ENCODE measurements at places on chromosomes 13 and 19.

DNA sequence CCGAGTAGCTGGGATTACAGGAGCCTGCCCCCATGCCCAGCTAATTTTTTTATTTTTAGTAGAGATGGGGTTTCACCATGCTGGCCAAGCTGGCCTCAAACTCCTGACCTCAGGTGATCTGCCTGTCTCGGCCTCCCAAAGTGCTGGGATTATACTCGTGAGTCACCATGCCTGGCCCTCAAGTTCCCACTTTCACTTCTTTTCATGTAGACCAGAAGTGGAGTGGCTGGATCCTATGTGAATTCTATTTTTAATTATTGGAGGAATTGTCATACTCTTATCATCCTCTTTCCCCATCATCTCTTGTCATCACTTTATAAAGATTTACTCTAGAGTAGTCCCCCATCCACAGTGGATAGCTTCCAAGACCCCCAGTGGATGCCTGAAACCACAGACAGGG, 12.8 kb upstream of the SIGLEC10 start:
- no peak for DNase-seq

DNA sequence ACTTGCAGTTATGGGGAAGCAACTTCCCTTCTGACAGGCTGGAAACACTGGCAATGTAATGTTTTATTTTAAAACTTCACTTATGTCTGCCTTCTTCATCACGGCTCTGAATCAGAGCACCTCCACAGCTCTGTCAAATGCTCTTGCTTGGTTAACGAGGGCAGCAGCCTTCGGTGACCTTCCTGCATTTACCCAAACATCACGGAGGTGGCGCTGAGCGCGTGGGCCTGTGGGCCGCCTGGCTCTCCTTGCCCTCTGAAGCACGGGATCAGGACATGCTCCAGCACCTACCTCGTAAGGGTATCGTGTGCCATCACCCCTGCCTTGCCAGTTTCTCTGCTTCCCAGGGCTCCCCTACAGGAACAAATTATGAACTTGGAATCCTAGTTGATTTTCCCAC, 310.0 kb downstream of the TEX29 start:
- no peak for DNase-seq

DNA sequence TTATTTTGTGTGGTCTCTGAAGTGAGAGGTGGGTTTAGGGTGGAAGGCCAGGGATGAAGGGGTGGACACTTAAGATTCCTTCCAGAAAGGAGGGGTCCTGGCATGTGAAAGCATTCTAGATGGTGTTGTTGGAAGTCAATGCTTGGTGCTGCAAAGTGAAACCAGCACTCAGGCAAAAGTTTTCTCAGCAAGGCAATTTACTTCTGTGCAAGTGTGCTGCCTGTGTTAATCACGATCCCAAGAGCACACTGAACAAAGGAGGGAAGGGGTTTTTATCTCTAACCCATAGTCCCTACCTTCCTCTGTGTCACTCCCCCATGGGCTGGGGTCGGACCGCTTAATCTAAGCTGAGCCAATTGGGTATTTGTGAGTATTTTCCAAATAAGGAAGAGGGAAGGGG, 1.3 kb downstream of the ZNF134 start:
- no peak for DNase-seq

DNA sequence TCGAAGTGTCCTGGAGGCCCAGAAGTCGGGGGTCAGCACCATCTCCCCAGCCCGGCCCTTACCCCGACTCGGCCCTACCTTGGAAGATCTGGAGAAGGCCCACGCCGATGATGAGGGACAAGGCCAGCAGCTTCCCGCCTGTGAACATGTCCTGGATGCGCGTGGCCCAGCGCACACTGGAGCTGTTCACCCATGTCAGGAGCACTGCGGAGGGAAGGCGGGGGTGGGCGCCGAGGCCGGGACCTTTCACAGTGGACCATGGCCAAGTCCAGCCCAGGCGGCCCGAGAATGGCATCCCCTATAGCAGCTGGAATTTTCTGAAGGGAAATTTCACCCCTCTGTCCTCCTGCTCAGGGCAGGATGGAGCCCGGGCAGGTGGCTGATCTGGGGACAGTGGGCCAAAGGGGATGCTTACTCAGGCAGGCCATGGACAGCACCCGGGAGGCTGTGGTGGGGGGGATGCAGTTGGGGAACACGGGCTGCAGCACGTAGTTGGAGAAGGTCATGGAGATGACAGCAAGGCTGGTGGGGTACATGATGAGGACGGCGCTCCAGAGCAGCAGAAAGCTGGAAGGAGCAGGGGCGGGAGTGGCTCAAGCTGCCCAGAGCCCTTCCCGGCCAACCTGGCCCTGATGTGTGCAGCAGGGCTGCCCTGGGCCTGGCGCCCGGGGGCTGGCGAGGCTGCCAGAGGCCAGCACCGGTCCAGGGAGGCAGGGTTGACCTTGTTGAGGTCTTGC, 13.0 kb downstream of the SLC7A10 start:
- no peak for DNase-seq

DNA sequence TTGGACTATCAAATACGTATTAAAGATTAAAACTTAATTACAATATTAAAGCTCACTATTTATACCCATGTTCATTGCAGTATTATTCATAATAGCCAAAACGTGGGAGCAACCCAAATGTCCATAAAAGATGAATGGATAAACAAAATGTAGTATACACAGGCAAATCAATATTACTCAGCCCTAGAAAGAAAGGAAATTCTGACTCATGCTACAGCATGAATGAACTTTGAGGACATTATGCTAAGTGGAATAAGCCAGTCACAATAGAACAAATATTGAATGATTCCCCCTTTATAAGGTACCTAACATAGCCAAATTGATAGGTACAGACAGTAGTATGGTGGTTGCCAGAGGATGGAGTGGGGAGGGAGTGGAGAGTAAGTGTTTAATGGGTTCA, 457.3 kb downstream of the FGF14 start:
- DNase-seq: no peak

DNA sequence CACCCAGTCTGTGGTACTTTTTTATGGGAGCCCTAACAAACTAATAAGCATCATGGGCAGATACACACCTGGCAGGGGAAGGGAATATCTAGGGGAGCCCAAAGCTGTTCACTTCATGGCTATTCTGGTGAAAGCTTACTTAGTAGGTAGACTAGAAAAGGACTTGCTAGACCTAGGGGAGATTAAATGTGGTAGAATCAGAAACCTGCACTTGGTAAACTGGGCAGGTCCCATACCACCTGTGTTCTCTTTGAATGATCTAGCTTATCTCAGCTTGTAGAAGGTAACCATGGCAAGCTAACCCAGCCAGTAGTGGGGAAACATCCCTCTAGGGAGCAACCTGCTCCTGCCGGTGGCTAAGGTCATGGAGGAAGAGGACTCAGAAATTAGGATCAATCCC, 113.9 kb upstream of the TMTC4 start:
- DNase-seq: no peak

DNA sequence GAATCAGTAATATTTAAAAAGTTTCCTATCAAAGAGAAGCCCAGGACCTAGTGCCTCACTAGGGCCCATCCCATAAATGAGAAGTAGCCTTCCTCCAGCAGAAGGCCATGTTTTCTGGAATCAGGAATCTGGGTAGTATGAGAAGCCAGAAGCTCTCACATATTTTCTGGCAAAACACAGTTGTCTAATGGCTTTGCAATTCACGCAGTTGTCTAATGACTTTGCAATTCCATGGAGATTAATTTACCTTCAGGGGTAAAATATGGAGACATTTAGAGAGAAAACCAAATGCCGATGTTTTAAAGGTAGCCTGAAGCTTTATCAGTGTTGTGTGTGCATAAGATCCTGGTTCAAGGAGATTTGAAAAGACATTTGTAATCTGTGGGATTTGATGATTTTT, 29.8 kb upstream of the SIAH3 start:
- no peak for DNase-seq

DNA sequence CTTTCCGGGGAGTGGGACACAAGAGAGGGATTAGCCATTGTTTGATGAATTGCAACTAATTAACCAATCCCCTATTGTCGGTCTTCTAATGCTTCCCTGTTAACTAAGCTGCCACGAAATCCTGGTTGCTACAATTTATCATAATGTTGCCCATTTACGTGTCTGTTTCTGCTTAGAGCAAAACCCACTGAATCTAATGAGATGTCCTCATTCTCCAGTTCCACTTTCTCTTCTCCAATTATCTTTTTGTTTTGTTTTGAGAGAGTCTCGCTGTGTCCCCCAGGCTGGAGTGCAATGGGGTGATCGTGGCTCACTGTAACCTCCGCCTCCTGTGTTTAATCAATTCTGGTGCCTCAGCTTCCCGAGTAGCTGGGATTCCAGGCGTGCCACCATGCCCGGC, 5.2 kb upstream of the DPP9 start:
- DNase-seq: no peak

- no peak for DNase-seq
Observed at GRCh38 chr13:45132369-45133064, 12.2 kb downstream of the GTF2F2 start.

- DNase-seq: no peak
Observed at GRCh38 chr19:50427997-50428425, 4.7 kb upstream of the MYBPC2 start.

GRCh38 chr19:17323300-17323963, 11.2 kb downstream of the ANO8 start:
- DNase-seq: no peak

GRCh38 chr13:74061926-74062595, 72.1 kb downstream of the KLF12 start:
- no peak for DNase-seq

- no peak for DNase-seq
Observed at GRCh38 chr13:67094952-67095351, 135.2 kb downstream of the PCDH9 start.

GRCh38 chr13:43720780-43721397, 65.9 kb downstream of the ENOX1 start:
- no peak for DNase-seq

DNA sequence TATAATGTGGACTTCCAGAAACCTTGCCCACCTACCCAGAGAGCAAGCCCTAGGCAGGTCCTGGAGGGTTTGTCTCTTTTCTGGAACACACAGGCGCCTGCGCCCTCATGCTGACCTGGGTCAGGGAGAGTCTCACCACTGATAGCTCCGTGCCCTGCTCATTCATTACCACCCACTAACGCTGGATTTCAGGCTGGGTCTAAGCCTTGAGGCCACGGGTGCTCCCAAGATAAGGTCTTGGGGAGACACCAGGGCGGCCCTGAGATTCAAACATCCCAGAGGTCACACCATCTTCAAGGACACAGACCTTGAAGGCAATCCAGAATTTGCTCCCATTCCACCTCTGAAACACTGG, 5.1 kb downstream of the S1PR2 start:
- DNase-seq: no peak

- DNase-seq: no peak
Observed at GRCh38 chr19:1524287-1524971, 552 bp downstream of the PLK5 start.

- no peak for DNase-seq
Observed at GRCh38 chr13:84332346-84332745, 450.1 kb upstream of the SLITRK1 start.

GRCh38 chr13:27919659-27919933, 204 bp upstream of the PDX1 start:
- DNase-seq: no peak

DNA sequence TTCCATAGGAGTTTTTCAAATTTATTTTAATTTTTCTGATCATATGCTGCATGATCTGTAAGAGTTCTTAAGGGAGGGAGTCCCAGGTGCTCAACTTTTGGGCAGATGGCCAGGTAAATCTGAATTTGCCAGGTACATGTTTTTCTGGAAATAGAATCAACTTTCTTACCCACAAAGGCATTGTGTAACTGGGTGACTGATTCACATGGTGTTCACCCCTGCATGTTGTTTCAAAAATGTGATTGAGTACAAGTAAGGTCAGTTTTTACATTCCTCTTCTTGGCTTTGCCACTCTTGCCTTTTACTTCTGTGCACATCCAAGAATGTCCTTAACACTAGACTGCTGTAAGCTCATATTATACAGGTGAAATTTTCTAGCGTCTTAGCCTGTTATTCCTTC, 30.4 kb downstream of the RB1 start:
- DNase-seq: no peak

DNA sequence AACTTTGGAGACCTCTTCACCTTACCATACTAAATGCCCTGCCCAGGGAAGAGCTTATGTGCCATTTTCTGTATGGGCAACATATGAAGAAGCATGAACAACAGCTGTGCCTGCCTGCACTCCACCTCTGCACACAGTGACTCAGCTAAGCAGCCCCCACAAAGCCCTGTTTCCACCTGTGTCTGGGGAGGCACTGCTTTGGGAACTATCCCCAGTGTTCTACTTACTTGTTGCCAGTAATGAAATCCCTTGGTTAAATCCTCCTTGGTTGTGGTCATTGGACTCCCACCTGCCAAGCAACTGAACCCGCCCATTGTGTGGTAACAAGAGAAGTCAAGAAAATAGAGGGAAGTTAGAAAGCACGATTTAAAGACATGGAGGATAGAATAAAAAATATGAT, 84.6 kb downstream of the NALCN start:
- DNase-seq: no peak

DNA sequence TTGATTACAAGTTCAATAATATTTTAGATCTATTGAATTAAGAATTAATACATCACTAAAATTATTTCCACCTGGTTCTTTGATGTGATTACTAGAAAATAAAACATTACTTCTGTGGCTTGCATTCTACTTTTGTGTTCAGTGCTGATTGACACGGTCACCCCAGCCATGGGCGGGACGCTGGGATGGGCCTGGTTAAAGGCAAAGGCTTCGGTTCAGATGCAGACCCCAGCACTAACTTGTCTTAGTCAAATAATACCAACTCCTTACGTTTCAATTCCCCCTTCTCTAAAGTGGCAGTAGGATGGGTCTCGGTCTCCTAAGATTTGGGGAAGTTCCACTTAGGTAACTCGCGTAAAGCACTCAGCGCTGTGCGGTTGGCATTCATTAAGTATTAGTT, 144.9 kb downstream of the URI1 start:
- no peak for DNase-seq

DNA sequence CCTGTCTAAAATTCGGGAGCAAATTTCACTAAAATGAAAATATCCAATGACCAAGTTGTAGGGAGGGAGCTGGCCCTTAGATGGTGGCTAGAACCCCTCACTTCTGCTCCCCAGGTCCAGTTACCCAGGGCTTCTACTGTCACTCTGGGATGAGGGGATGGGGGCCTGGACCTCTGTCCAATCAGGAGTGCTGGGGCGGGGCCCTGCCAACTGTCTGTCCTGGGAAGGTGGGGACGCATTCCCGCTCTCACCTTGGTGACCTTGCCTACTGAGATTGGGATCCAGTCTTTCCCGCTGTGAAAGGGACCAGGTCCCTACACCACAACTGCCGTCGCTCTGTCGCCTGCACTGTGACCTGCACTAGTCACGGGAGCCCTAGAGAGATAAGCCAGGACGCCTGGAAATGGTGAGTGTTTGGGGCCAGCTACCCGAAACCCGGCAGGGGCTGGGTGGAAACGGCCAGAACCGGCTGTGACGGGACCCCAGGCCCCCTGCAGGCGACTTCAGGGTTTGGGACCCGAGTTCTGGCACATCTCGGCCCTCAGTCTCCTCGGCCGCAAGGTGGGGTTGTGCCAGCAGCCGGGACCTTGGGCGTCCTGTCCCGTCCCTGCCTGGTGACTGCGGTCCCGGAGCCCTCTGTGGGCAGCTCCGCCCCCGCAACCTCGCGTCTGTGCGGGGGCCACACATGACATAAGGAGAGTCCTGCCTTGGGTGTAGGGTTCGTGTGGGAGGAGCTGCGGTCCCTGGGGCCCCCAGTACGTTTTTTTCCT, 22.8 kb downstream of the ZNF20 start:
- no peak for DNase-seq

GRCh38 chr19:5588441-5588840, 20.7 kb upstream of the TINCR start:
- no peak for DNase-seq

Data from activated T-cell treated with anti-CD3 and anti-CD28 coated beads for 4 hours (primary cell).